ENCODE measurements at places on chromosomes 11 and 22. TPM values are rescaled to one million over a fixed set of nuclear protein-coding genes. Genes with fewer than 3 reads are reported as not detected.

GRCh38 chr11:80346353-80347059, 905.7 kb upstream of the TENM4 start:
- DNase-seq = no peak

DNA sequence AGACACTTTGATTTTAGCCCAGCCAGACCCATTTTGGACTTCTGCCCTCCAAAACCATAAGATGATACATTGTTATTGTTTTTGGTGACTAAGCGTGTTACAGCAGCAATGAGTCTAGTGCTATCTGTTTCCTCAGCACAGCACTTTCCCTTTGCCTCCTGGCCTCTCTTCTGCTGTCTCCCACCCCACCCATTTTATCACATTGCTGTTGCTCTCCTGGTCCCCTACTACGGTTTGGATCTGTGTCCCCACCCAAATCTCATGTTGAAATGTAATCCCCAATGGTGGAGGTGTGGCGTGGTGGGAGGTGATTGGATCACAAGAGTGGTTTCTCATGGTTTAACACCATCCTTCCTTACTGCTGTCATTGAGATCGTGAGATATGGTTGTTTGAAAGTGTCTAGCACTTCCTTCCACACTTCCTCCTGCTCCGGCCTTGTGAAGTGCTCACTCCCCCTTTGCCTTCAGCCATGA, 59.8 kb upstream of the CD82 start:
- no peak for DNase-seq

GRCh38 chr11:14373941-14374646, 15.1 kb upstream of the RRAS2 start:
- DNase-seq = no peak

- DNase-seq = no peak
Observed at GRCh38 chr11:11708256-11708655, 86.5 kb upstream of the GALNT18 start.

- no peak for DNase-seq
Observed at GRCh38 chr11:112231952-112232351, 5.7 kb downstream of the PTS start.

DNA sequence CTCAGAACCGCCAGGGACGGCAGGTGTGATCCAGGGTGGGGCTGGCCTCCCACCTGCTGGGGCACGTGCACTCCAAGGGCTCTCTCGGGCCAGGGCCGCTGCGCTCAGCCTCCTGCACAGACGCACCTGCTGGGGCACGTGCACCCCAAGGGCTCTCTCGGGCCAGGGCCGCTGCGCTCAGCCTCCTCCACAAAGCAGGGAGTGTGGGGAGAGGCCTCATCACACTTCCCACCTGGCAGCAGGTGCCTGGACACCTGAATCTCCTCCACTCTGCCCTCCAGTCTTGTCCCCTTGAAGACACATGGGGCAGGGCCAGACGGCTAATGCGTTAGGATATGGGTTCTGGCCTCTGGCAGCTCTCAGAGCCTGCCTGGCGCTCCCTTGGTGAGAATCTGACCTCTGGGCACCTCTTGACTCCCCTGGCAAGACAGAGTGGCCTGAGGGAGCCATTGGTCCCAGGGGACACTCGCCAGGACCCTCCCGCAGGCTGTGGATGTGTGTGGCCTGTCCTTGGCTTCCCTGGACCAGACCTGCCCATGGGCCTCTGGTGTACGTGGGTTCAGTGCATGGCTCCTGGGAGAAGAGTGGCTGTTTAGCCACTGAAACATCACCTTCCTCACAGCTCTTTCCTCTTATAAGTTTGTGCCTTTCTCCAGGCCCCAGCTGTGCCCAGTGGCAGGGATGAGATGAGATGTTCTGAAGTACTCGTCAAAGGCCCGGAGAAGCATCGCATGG, 73.5 kb downstream of the BRD1 start:
- DNase-seq = no peak

DNA sequence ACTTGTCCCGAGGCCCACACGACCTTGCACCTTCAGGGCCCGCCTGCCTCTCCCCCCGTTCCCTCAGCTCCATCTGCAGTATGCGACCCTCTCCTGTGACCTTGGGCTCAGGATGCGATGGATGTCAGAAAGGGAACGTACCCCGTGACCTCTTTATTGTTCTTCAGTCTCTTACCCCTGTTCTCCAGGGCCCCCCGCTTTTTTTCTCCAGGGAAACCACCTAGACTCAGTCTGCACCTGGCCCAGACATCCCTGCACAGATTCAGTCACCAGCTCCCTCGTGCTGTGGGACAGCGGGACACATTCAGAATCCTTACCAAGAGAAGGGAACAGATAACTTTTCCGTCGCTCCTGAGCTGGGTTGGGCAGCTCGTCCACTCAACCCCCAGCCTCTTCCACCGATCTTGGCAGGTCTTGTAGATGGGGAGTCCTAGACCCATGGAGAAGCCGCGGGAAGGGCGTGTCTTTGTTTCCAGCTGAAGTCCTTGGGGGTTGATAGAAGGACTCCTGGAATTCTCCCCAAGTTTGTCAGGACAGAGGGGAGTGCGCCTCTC, 1.4 kb upstream of the PHOX2A start:
- DNase-seq = no peak

DNA sequence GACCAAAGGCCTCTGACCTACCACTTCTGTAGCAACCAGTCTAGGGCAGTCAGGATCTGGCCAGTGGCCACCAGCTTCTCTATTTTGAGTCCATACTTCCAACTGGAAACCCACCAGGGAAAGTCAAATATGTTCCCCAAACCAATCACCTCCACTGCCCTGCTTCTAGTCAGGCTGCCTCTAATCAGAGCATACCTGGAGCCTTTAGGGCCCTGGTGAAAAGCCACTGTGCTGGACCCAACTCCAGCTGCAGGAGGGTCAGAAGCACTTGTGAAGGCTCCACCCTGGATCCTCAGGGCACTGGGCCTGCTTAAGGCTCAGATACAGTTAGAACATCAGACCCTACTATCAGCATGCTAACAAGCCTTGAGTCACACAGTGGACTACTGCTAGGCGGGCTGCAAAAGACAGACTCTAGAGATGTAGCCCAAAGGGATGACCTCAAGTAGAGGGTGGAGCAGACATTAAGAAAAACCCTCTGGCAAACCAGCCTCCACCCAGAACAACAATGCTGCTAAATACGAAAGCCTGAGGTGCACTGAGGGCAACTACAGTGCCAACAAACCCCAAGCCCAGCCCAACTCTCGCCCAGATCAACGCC, 69.2 kb downstream of the DGCR2 start:
- no peak for DNase-seq

DNA sequence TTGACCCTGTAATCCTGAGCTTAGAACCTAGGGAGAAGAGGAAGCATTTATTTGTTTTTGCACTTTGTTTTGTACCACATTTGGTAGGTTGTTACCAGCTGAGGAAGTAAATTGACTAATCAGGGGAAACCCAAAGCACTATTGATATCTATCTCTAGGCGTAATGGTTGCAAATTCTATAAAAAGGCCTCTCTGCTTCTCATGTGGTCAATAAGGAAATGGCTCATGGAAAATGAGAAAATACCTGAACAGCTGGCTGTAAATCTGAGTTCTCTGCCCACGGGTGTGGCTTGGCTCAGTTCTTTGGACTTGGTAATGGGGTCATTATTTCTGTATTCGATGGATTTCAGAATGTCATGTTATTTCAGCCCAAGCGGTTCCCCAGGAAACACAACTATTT, 42.4 kb downstream of the BARX2 start:
- DNase-seq = no peak

- peak; percentile 100 for DNase-seq
Observed at GRCh38 chr11:44565211-44565952, at the start of gene CD82. Gene CD82 (plus strand): TSS chr11:44565663. CDS start chr11:44594663, 29,000 bp downstream.

- DNase-seq = no peak
Observed at GRCh38 chr22:42299586-42300258, 29.3 kb upstream of the TCF20 start.

GRCh38 chr11:16933756-16934603, 80.2 kb downstream of the PLEKHA7 start:
- no peak for DNase-seq

GRCh38 chr11:61446211-61446651, 16.3 kb downstream of the SDHAF2 start:
- DNase-seq = peak; percentile 82

DNA sequence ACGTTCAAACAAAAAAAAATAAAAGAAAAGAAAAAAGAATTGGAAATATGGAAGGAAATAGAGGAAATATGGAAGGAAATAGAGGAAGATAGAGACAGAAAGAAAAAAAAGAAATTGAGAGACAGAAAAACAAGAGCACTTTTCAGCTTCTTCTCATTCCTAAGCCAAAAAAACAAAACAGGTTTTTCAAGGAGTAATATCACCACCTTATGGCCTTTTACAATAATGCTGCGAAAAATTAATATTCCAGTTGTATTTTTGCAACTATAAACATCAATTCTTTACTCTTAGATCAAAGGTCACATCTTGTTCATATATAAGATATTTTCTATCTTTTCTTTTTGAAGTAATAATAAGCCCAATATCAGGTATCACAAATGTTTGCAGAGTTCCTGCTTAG, 328.3 kb downstream of the FAT3 start:
- no peak for DNase-seq

DNA sequence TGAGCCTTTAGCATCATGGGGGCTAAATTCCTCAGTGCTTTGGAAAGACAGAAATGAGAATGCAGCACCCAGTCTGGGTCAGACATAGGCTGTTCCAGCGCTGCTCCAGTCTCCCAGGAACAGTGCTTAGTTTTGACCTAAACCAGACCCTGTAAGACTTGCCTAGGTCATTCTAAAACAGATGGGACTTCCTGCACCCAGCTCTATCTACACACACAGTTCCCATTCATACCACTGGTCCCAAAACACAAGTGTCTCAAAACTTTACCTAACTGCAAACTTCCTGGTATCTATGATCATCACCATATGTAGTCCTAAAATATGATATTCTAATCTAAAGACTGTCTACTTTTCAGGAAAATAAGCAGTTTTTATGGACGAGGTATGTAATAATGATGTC, 37.9 kb downstream of the PRCP start:
- no peak for DNase-seq

- DNase-seq = no peak
Observed at GRCh38 chr11:104320097-104320496, 156.2 kb upstream of the PDGFD start.

- DNase-seq = no peak
Observed at GRCh38 chr11:91136631-91137030, 913.8 kb upstream of the CHORDC1 start.

- no peak for DNase-seq
Observed at GRCh38 chr22:49239264-49240015, 588.2 kb downstream of the BRD1 start.

GRCh38 chr11:17411418-17411817, 23.0 kb upstream of the KCNJ11 start:
- DNase-seq = no peak

DNA sequence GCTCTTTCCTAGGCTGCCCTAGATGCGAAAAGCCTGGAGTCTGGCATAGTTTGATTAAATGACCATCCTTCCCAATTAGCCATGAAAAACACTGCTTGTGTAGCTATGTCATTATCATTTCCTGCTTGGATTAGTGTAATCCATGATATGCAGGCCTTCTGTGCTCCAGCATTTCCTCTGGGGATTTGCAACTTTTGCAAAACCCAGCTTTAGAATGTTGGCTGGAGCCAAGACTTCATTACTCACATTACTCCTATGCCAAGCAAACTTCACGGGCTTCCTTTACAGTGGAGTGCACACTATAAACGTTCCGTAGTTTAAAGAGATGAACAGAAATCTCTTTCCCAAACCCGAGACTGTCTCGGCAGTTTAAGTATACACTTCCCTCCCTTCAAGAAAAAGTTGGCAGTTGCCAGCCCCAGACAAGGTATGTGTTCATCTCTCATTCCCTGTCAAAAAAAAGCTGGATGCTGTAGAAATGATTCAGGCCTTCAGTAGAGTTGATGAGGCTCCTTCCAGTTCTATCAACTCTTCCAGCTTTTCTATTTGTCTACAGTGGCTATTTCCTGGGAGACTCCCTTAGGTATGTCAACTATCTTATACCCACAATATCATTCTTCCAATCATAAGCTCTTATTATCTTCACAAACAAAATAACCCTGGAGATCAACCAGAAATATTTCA, 180.0 kb downstream of the MAML2 start:
- DNase-seq = no peak

DNA sequence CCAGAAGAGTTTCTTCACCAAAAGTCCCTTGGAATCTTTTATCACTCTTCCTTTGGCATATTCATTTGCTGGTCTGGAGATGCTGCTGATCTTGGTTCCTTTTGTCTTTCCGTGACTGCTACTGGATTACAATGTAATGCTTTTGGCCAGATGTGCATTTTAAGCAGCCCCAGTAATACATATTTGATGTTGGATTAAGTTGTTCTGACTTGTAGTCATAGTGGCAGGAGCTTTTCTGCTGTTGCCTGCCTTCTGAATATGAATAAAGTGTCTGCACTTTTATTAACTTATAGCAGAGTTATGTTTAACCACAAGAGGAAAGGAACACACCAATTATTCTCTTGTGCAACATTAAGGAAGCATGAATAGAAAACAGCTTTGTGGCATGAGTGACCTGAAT, 360.0 kb upstream of the DDI1 start:
- DNase-seq = no peak

DNA sequence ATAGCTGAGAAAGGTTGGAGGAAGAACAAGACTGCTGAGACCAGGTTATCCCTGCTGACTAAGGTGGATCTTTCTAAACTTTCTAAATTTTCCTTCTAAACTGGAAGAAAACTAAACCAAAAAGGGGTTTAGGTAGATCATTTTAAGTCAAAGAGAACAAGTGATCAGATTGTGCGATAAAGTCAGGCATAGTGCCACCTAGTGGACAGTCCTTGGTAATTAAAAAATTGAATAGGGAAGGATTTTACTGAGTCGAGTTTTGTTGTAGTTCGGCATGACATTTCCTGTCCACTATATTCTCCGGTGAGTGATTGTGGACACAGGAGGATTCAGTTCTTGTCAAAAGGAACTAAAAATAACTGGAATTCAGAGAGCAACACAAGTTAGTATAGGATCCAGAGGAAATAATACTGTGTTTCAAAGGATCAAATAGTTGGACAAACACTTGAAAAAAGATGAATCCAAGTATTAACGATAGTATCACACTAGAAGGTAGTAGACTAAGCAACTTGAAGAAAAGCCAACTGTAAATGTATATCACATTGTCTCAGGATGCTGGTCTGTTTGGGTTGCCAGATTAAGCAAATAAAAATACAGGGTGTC, 1236.4 kb downstream of the FAM181B start:
- peak; percentile 40 for DNase-seq

MAJIN gene
- total RNA-seq = 7.1 TPM

CCDC73 gene
- total RNA-seq = not detected

MAP6 gene
- not detected for total RNA-seq

OR5A1 gene
- not detected for total RNA-seq

FOSL1 gene
- total RNA-seq = 69.9 TPM

OR8D1 gene
- total RNA-seq = not detected

ZC3H12C gene
- 9.3 TPM for total RNA-seq

OR52N4 gene
- not detected for total RNA-seq

APOBEC3C gene
- 64.6 TPM for total RNA-seq

MPZL3 gene
- total RNA-seq = 13.4 TPM

TMEM151A gene
- total RNA-seq = 0.15 TPM

DDI1 gene
- total RNA-seq = not detected

TBX1 gene
- 2.4 TPM for total RNA-seq

All from PC-9 (cell line).